Stimulated activated CD8-positive, alpha-beta memory T cell treated with anti-CD3 and anti-CD28 coated beads, Interleukin-2, amount 100 ng/mL, for 1 hour (primary cell): ENCODE measurements at places on chromosomes 7 and 10.

DNA sequence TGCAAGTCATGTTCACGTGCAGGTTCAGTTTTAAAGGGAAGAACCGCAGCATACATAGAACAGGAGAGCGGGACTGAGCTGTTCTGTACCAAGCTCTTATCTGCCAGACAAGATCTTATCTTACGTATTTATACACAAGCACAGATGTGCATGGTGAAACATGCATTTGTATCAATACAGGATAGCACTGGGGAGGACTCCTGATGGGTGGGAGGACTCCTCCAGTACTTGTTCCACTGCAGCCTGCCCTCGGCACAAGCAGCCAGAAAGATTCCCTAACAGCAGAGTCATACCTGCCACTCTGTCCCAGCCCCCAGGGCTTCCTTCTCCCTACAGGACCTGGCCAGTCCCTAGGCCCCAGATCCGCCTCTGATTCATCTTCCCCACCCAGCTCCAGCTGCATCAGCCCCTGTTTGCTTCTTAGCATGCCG is 13.2 kb upstream of the PRKCQ start:
- no peak for DNase-seq

GRCh38 chr10:88800152-88801125 is 2.1 kb upstream of the LIPM start:
- DNase-seq, result no peak

DNA sequence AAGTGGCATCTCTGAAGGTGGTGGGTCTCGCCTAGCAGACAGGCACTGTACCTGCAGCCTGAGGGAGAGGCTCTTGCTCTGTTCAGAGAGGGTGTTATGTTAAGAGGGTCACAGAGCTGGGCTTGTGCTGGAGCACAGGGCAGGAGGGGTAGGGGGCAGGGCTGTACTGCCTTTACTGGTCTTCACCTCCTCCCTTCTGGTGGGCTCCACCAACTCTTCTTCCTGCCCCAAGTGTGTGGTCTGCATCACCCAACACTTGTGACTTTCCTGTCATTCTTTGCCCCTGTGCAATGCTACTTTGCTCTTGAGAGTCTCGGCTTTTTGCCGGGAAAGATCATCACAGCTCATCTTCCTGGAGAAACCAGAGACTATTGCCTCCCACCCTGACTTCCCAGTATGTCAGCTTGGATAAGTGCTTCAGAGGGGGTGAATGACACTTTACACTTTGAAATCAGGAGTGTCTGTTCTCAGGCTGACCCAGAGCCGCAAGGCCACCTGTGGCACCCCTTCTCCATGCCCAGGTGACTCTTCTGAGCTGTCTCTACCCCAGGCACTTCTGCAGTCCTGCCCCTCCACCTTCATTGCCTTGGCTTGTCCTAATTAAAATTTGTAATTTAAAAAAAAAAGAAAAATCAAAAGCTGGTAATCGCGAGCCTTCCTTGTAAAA is 38.4 kb upstream of the IKZF1 start:
- DNase-seq, result no peak

GRCh38 chr10:63423494-63423893 is 42.3 kb downstream of the JMJD1C start:
- no peak for DNase-seq

DNA sequence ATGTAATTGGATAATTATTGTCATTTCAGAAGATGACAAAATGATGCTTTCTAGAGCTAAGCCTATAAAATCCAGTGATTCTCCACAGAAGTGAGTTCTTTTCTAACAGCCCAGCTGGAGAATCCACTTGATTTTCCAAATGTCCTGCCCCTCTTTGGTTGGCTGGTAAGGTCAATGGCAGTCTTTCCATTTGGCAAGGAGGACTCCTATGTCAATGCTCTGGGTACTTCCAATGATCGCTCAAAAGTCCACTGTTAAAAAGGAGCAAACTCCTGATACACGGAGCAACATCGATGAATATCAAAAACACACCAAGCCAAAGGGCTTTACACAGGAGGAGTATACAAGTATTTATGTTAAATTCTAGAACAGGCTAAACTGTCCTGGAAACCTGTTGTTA is 57.8 kb downstream of the STK17A start:
- DNase-seq, result no peak

DNA sequence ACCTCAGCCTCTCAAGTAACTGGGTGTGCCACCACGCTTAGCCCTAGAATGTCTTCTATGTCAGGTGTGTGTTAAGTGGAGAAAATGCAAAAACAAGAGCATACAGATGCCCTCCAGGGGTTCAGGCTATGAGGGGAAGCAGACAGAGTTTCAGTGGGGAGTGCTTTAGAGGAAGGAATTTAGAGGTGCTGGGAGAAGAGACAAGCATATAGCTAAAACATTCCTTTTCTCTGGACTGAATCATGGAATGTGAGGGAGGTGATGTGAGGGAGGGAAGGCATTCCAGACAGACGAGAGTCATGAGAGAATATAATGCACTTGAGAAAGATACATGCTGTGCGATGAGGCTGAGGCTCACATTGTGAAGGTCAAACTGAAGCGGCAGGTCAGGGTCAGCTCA is 6.6 kb upstream of the ZNF786 start:
- DNase-seq, result no peak

DNA sequence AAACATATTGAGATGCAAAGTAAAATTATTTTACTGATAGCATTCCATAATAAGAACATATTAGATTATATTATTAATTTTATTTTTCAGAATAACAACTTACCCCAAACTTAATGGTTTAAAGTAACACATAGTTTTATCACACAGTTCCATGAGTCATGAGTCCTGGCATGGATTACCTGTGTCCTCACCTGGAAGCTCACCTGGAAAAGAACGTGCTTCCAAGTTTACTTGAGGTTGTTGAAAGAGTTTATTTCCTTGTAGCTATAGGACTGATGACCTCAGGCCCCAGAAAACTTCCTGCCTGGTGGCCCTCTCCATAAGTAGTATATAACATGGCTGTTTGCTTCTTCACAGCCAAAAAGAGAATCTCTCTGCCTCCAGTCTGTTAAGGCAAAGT is 254.6 kb downstream of the TFEC start:
- no peak for DNase-seq

DNA sequence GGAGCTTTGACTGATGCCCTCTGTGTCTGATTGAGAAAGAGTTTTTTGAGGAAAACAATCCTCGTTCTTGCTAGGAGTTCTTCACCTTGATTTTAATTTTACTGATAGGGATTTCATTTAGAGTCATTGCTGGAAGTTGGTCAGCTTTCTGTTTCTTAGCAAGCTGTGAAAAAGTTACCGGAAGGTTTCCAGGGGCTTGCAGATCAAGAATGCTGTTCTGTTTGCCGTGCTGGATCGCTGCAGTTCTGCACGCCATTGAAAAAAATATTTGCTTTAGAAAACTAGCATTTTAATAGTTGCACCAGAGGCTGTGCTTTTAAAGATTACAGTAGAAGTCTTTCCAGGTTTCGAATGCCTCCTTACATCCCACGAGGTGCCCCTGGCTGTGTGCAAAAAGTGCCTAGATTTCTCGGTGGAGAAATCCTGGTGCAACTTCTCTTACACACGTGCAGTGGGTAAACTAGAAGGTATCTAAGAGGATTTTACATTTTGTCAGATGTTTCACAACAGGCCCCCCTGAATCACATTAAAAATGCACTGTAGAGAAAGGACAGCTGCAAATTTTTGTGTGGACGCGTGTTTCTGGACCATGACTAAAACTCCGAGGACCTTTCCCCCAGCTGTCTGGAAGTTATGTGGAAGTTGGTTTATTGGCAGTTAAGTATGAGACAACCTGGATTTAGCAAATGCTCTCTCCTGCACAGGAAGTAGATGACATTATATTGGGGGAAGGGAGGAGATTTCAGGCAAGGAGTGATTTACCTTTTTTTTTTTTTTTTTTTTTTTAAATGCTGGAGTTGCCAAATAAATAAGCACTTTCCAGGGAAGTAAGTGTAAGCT is 5.8 kb downstream of the TCF7L2 start:
- DNase-seq, result no peak

DNA sequence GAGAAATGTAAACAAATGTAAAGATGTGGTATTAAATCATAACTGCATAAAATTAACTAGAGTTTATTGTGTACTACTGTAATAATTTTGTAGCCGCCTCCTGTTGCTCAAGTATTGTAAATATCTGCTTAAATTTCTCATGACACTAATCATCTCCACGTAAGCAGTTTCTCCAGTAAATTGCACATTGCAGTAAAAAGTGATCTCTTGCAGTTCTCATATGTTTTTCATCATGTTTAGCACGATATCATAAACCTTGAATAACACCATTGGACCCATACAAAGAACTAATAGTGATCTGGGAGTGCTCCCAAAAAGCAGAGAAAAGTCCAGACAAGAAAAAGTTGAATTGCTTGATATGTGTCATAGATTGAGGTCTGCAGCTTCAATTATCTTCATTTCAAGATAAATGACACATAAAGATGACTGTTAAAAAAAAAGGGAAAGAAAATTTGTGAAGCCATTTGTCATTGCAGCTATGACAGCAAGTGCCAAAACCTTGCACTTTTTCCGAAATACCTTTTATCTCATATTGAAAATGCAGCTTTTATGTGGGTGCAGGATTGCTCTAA is 15.3 kb downstream of the LIPA start:
- no peak for DNase-seq

- no peak for DNase-seq
Observed at GRCh38 chr7:115822380-115822779, 208.2 kb downstream of the TFEC start.

GRCh38 chr10:132054564-132054963 is 11.2 kb upstream of the JAKMIP3 start:
- DNase-seq, result no peak

DNA sequence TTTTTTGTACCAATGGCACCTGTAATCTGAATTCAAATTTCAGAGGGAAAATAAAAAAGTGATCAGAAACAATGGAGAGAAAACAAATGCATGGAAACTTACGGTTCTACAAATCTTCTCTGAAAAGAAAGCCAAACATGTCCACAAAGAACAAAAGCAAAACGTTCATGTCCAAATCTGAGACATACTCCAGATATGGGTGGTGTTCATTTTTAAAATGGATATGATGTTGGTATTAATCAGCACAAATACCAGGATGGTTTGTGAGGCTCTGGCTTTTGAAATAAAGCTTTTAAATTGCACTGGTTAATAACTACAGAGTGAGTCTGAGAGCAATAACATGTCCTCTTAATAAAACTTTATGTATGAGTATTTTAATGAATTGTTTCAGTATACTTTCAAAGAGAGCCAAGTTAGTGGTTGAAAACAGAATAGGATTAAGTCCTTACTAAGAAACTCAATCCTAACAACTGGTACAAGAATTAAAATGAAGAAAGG is 366.4 kb downstream of the INHBA start:
- DNase-seq, result no peak

DNA sequence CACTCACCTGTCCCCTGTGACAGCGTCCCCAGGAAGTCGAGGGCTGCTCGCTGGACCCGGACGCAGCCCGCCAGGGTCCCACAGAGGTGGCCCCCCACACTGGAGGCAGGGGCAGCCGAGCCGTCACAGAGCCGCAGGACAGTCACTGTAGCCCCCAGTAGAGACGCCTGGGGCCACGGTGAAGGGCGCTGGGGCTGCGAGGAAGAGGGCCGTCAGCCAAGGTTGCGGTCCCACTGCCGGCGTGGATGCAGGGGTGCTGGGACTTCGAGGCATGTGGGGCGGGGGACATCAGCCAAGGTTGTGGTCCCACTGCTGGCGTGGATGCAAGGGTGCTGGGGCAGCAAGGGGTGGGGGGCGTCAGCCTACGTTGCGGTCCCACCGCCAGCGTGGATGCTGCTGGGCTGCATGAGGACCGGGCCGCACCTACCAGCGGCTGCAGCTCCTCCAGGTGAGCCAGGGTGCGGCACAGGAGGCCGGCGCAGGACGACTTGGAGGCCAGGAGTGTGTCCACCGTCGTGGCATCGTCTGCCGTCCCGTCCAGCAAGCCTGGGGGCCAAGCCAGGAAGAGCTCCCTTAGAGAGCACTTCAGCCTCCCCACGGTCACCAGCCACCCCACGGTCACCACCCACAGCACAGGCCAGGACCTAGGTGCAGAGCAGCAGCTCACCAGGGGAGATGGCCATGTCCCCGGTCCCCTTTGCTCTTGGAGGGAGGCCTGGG is 13.9 kb downstream of the BRAT1 start:
- DNase-seq, result no peak

- DNase-seq, result no peak
Observed at GRCh38 chr10:1308173-1308961, 252.2 kb downstream of the WDR37 start.

DNA sequence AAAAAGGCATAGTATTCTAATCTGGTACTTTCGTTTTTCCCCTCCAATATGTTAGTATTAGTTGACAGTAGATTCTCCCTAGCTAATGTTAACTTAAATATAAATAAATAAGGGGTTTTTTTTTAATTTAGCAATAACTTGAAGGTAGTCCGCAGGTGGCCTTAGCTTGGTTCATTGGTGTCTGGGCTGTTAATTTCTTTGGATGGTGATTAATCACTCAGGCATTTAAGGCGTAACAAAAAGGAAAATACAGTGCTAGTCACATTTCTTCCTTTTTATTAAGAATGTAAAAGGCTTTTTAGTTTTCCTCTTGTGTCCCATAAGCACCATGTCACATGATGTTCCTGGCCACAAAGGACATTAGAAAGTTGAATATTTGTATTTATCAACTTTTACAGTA is 161.0 kb upstream of the POT1 start:
- DNase-seq, result no peak

- no peak for DNase-seq
Observed at GRCh38 chr10:36759141-36759805, 366.1 kb upstream of the ANKRD30A start.

GRCh38 chr10:122273966-122274545 is 3.0 kb downstream of the BTBD16 start:
- DNase-seq, result no peak

- no peak for DNase-seq
Observed at GRCh38 chr7:6419310-6419773, 28.4 kb downstream of the DAGLB start.

GRCh38 chr10:11261687-11262493 is 244.2 kb downstream of the CELF2 start:
- no peak for DNase-seq

DNA sequence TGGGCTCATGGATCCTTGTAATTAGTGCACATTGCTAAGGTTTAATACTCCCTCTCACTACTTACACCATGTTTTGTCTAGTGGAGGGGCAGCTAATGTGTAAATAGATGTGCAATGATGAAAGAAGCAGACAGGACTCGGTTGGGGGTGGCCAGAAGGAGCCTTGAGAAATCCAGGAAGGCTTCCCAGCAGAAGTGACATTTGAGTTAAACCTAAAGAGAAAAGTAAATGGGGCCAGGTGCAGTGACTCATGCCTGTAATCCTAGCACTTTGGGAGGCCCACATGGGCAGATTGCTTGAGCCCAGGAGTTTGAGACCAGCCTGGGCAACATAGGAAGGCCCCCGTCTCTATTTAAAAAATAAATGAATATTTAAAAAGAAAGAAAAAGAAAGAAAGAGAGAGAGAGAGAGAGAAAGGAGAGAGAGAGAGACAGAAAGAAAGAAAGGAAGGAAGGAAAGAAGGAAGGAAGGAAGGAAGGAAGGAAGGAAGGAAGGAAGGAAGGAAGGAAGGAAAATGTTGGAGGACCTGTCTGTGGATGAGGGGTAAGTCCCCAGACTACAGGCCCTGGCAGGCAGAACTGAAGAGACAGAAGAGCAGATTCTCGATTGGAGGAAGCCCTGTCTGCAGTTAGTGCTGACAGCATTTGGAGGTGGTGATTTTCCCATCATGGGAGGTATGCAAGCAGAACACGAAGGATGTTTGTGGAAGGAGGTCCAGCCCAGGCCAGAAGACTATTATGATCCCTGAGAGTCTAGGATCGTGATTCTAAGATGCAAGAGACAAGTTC is 3.6 kb downstream of the ELN start:
- DNase-seq, result no peak

- DNase-seq, result no peak
Observed at GRCh38 chr7:32762925-32763293, 128.7 kb downstream of the KBTBD2 start.
